ENCODE measurements at places on chromosomes 6 and 20.

GRCh38 chr20:60062431-60063047 is 104.3 kb downstream of the CDH26 start:
- no peak for DNase-seq

GRCh38 chr6:52407467-52407866 is 12.7 kb upstream of the EFHC1 start:
- no peak for DNase-seq

DNA sequence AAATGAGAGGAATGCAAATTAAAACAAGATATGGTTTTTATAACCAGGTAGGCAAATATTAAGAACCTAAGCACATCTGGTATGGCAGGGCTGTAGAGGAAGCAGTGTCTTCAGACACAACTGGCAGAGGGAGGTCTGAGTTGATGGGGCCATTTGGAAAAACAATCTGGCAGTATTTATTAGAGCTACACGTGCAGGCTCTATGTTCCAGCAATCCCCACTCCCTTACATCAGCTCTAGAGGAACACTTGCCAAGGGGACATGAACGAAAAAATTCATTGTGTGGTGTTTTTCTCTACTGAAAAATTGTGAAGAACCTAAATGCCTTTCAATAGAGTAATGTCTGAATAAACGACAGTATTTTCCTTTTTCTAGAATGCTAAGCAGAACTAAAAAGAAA is 111.6 kb upstream of the EDN1 start:
- DNase-seq = no peak

GRCh38 chr6:5463690-5464089 is 202.4 kb downstream of the FARS2 start:
- DNase-seq = no peak

GRCh38 chr6:56906752-56907151 is 48.2 kb upstream of the BEND6 start:
- DNase-seq = no peak

- no peak for DNase-seq
Measured at GRCh38 chr6:42280966-42281533, 63.4 kb upstream of the MRPS10 start.

GRCh38 chr6:148263961-148264360 is 78.7 kb upstream of the SASH1 start:
- no peak for DNase-seq

DNA sequence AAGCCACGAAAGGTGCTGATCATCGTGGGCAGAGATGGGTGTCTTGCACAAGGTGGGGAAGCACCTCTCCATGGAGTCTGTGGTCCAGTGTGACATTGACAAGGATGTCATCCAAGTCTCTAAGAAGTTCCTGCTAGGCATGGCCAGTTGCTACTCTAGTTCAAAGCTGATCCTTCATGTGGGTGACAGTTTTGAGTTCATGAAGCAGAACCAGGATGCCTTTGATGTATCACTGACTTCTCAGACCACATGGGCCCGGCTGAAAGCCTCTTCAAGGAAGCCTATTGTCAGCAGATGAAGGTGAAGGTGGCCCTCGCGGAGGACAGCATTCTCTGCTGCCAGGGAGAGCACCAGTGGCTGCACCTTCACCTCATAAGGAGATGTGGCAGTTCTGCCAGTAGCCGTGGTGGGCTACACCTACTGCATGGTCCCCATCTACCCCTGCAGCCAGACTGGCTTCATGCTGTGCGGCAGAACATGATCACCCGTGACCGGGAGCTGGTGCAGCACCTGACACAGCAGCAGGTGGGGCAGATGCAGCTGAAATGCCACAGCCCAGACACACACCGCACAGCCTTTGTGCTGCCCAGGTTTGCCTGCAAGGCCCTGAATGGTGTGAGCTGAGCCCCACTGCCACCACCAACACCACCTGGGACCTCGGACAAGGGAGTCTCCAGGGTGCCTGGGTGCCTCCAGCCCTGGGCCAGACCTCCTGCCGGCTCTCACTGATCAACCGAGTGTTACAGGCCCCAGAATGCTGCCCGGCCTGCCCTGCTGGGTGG is 75.0 kb upstream of the SULF2 start:
- DNase-seq = no peak

GRCh38 chr6:35769211-35769610 is 7.2 kb upstream of the CLPSL2 start:
- DNase-seq = no peak

DNA sequence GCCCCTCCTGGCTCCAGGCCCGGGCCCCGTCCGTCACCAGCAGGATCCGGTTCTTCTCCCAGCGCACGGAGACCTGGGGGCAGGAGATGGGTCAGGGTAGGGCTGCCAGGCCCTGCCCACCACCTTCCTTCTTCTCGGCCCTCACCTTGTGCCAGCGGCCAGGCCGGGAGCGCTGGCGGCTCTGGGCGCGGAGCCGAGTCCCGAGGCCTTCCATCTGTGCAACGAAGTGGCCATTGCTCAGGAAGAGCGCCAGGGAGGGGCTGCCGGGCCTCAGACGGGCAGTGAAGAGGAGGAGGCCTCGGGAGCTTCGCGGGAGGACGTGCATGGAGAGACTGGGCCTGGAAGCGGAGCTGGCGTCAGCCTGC is 7.9 kb downstream of the ADRM1 start:
- DNase-seq = no peak

- no peak for DNase-seq
Measured at GRCh38 chr6:66699385-66699784, 992.4 kb upstream of the EYS start.

GRCh38 chr6:47059216-47059885 is 17.2 kb upstream of the ADGRF1 start:
- DNase-seq = no peak

DNA sequence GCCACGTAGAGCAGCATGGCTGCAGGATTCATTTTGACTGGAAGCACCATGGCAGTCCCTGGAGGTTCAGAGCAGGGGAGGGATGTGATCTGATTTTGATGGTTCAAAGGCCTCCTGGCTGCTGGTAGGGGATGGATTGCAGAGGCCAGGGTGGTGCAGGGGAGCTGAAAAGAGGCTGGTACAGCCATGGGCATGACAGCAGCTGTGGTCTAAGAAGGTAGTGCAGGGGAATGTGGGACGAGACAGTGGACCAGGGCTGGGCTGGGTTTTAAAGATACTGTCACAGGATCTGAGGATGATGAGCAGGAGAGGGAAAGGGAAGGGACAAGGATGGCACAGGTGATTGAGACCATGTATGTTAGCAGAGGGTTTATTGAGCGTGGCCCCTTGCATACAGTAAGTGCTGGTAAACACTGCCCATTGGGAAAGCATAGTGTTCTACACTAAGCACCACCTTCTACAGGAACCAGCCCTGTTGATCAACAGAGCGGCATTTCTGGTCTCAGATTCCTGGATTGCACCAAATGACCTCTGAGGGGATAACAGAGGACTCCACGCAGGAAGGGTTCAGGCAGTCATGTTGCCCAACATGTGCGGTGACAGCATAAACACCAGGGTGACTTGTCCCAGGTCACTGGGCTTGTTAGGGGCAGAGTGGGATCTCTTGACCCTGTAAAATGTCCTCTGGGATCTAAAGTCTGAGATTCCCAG is 14.5 kb upstream of the SIRPA start:
- DNase-seq = no peak

DNA sequence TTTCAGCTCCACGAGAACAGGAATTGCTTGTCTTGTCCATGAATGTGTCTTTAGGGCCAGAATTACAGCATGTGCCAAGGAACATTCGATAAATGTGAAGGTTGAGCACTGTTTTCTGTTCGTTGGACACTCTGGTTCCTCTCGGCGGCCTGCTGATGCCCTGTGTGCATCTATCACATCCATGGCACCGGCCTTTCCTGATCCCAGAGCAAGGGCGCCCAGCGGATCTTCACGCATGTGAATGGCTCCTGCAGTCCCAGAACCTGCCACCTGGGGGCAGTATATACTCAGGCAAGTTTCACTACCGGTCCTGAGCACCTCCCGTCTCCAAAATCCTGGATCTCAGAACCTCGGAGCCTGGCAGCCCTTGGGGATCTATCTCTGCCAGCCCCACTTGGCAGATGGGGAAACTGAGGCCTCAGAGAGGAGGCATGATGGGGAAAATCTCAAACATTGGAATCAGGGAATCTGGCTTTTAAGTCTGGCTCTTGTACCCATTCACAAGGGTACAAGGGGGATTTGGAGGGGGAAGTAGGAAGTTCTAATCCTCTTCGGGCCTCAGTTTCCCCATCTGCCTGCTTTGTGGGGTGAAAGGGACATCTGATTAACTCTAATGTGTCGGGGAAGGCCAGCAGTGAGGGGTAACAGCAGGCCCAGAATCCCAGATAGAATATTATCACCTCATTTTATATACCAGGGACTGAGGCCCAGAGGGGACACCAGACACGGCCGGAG is 4.3 kb upstream of the CEBPB start:
- no peak for DNase-seq

- no peak for DNase-seq
Measured at GRCh38 chr6:1984346-1984994, 260.9 kb downstream of the GMDS start.

DNA sequence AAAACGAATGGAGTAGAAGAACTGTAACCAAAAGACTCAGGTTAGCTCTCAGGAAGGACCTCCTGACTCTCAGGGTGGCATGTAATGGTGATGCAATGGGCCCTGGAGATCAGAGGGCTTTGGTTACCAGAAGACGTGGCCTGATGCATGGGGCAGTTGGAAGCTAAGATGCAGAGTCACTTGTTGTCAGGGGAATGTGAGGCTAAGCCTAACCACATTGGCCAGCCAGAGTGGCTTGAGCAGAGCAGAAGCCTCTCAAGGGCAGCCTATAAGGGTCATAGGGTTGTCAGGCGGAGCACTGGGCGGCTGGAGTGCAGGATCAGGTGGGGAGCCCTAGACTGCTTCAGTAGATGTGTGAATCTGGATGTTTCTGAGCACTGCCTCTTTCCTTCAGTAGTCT is 5.9 kb downstream of the CNBD2 start:
- no peak for DNase-seq

- DNase-seq = no peak
Measured at GRCh38 chr6:3918469-3918868, 69.3 kb downstream of the FAM50B start.

GRCh38 chr6:31752739-31753319 is 9.6 kb upstream of the SAPCD1 start:
- peak; percentile 67 for DNase-seq

DNA sequence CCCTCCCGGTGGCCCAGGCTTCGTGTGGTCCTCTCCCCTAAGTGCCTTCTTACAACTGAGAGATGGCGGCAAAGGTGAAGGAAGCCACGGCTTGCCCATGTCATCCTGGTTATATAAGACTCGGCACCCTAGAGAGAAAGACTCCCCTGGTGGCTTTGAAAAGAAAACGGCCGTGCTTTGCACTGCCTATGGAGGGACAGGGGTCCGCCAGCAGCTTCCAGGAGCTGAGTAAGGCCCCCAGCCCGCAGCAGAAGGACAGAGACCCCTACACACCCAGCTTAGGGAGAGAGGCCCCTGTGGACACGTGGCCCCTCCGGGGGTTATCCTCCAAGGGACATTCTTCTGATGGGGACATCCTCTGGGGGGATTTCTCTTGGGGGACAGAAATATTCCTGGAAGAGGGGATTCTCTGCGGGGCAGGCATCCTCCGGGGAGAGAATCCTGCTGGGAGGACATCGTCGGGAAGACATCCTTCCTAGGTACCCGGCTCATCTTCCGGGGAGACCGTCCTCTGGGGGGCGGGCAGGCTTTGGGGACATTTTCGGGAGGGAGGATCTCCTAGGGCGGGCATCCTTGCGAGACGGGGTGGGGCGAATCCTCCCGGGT is 511 bp upstream of the OGFR start:
- DNase-seq = no peak

DNA sequence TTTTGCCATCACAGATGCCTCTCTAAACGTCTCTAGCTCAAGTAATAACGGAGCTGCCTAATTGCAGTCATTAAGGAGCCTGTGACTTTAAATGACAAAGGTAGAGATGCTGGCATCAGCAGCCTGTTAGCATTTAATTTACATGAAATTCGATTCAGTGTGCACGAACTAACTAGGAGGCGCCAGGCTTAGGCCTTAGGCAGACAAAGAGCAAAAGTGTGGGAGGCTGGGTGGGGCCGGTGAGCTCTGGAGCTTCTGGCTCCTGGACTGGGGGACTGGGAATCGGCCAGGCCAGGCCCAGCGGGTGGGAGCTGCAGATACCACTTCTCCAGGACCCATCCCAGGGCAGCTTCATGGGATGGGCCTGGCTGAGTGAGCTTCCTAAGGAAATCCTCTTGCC is 170.0 kb upstream of the AGPAT4 start:
- DNase-seq = no peak
